ENCODE measurements at places on chromosomes 5 and 9.
A peak's percentile ranks its signal among the peaks of the same experiment; 100 is the strongest.

GRCh38 chr5:74258314-74258665 lies 382.2 kb downstream of the ENC1 start:
- ATAC-seq: no peak

GRCh38 chr5:145483212-145483611 lies 351.9 kb downstream of the PRELID2 start:
- ATAC-seq: no peak

DNA sequence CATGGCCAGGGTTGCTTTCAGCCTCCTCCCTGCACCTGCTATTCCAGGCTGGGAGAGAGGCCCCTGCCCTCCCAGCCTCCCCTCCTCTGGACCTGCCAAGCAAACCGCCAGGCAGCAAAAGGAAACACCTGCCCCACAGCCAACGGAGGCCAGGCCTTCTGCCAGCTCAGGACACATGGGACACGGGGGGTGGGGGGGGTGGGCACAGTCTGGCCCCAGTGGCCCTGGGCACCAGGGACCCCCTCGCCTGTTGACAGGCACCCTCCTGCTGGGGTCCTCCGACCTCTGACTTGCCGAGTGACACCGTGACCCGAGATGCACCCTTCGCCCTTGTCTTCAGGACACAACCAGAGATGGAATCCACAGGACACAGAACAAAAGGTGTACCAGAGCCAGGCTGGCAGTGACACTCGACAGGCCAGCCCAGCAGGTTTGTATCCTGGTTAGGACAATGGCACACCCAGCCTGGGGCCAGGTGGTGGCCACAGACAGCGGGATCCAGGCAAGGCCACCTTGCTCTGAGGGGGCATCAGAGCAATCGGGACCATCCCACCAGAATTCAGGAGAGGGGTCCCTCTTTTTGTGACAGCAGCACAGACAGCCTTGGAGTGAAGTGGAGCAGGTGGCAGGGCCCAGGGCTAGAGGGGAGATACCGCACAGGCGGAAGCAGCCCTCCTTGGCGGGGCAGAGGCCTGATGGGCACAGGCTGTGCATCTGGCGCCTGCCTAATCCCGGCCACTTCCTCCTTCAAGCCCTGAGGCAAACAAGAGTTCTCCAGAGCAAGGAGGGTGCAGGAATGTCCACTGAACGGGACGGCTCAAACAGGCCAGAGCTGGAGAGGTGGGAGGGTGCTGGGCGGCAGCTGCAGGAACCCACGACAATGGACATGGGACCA lies 1.3 kb upstream of the TMEM210 start:
- no peak for ATAC-seq

- ATAC-seq: no peak
Observed at GRCh38 chr5:122701640-122702523, 73.0 kb upstream of the SNX2 start.

- ATAC-seq: no peak
Observed at GRCh38 chr9:31185831-31186230, 1198.6 kb upstream of the ACO1 start.

GRCh38 chr5:144048259-144048856 lies 122.1 kb downstream of the YIPF5 start:
- ATAC-seq: no peak

DNA sequence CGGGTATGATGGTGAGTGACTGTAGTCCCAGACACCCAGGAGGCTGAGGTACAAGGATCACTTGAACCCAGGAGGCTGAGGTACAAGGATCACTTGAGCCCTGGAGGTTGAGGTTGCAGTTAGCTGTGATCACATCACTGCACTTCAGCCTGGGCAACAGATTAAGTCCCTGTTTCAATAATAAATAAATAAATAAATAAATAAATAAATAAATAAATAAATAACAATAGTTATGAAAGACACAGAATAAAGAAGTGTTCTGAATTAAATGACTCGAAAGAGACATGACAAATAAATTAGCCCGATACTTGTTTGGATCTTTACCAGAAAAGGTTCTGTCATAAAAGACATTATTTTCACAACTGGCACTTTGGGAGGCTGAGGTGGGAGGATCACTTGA lies 72.0 kb upstream of the SUSD1 start:
- ATAC-seq: no peak

DNA sequence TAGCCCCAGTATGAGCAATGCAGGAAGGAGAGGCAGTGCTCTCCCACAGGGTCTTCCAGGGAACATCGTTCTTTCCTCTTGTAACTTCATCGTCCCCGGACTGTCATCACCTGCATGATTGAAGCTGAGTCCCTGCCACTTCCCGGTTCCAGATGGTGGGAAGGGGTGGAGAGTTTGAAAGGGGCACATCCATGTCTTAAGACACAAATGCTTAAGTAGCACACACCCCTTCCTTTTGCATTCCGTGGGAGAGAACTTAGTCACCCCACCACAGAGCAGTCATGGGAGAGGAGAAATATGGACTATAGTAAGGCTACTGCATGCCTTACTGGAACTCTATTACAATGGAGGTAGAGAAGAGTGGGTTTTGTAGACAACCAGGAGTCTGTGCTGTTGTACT lies 165.3 kb upstream of the GAS1 start:
- no peak for ATAC-seq

DNA sequence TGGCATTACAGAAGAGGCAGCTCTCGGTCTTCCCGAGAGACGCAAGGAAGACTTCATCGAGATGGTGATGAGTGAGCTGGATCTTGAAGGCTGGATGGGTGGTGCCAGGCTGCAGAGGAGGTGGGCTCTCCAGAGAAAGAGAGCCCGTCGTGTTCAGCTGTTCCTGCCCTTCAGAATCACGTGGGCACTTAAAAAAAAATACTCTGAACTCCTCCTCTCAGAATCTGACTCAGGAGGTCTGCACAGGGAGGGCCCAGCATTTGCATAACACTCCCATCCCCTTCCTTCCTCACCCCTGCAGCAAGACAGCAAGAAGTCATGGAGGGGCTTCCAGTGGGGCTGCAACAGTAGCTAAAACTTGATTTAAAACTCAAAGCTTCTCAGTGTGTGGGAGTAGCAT lies 203.0 kb downstream of the ATPSCKMT start:
- ATAC-seq: no peak

- ATAC-seq: no peak
Observed at GRCh38 chr9:16387382-16387781, 483.1 kb downstream of the BNC2 start.

DNA sequence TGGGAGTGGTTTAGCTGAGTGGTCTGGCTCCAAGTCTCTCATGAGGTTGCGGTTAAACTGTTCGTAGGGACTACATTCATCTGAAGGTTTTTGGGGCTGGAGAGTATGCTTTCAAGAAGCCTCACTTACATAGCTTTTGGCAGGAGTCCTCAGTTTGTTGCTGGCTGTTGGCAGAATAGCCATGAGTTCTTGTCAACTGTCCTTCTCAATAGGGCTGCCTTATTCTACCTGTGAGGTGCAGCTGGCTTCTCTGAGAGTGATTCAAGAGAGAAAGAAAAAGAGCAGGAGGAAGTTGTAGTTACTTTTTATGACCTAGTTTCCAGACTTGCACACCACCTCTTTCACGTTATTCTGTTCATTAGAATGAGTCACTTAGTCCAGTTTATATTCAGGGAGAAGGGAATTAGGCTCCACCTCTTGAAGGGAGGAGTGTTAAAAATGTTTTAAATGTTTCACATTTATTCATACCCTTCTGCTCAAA lies 33.2 kb downstream of the YTHDC2 start:
- ATAC-seq: peak; percentile 41

GRCh38 chr5:53366245-53366644 lies 114.2 kb upstream of the FST start:
- no peak for ATAC-seq

- no peak for ATAC-seq
Observed at GRCh38 chr9:79568337-79569101, 3.2 kb upstream of the TLE4 start.

DNA sequence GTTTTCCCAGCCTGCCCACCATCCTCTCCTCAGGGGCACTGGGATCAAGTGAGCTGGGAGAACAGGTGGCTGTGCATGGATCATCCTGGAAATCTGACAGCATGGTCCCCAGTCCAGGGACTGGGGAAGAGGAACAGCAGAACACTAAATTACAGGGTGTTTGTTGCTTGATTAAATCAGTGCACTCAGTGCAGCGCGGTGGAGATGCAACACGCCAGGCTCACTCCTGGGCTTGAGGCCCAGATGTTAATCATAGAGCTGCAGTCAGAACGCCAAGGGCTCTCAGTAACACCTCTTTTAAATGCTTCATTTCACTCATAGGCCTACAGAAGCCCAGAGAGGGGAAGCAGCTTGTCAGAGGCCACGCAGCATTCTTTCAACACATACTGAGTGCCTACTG lies 14.2 kb upstream of the LARP1 start:
- ATAC-seq: peak; percentile 76

- ATAC-seq: no peak
Observed at GRCh38 chr5:131209506-131210150, 38.9 kb downstream of the LYRM7 start.

- ATAC-seq: no peak
Observed at GRCh38 chr5:172718527-172719114, 52.4 kb downstream of the DUSP1 start.

- no peak for ATAC-seq
Observed at GRCh38 chr5:87327998-87328397, 60.3 kb downstream of the RASA1 start.

DNA sequence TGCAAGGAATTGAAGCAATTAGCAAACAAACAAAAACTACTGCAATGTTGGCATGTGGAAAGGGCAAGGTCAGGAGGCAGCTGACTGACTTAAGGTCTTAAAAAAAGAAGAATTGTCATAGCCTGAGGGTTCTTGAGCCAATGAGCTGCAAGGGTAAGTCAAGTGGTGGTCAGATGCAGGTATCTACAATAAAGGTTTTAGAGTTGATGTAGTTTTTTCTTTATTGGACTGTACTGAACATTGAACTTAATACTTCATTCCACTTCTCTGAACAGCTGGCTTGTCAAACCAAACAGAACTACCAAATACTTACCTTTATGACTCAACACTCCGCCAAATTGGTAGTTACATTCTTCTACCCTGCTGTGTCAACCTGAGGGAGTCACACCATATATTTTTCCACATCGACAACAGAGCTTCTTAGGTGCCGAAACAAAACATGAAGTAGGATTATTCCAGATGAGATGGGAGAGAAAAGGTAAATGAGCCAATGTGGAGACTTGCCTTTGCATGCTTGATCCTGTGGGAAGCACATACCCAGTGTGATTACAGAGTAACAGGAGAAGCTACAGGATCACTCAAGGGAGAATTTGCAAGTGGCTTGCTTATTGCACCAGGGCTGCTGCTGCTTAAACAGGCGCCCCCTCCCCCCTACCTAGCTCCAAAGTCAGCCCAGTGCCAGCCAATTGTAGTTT lies 35.3 kb downstream of the EQTN start:
- ATAC-seq: no peak

DNA sequence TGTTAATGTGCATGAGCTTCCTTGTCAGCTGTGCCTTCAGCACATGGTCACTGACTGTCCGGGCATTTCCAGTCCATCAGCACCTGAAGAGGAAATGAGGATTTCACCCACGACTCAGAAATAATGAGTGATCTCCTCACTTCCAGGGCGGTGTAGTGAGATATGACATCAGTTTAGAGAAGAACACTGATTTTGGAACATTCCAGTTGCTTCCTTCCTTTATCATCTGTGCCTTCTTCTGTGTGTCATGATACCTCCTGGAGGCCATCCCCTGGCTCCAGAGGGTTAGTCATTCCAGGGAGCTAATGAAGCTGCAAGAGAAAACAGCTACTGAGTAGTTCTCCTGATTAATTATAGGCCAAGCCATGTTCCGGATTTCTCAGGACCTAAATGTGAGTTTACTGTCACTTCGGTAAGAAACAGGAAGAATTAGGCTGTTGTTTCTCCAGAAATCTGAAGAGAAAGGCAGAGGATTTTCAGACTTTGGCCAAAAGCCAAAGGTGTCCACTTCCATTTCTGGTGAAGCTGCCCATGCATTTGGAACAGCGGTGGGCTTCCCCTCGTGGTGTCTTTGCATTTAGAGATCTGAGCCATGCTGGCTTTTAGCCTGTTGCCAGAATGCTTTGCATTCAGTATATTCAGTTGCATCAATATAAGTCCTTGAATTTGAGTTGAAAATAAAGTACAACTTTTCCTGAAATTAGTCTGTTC lies 161.3 kb upstream of the OTULINL start:
- ATAC-seq: no peak

DNA sequence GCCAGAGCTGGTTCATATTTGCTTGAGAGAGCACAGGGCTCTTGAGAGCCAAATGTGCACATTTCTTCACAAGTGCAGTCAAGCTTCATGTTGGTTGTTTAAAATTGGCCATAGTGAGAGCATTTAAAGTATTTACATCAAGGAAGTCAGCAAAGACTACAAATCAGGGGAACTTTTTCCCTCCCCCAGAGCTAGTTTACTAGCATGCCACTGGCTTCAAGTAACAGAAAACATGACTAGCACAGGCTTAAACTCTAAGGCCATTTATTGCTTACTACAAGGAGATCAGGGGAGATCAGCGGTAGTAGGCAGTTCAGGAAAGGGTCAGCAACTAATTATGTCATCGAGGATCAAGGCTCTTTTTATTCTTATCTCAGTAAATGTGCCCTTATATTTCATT lies 11.0 kb upstream of the CCDC171 start:
- ATAC-seq: no peak

GRCh38 chr5:143362664-143363227 lies 40.7 kb downstream of the NR3C1 start:
- ATAC-seq: no peak

DNA sequence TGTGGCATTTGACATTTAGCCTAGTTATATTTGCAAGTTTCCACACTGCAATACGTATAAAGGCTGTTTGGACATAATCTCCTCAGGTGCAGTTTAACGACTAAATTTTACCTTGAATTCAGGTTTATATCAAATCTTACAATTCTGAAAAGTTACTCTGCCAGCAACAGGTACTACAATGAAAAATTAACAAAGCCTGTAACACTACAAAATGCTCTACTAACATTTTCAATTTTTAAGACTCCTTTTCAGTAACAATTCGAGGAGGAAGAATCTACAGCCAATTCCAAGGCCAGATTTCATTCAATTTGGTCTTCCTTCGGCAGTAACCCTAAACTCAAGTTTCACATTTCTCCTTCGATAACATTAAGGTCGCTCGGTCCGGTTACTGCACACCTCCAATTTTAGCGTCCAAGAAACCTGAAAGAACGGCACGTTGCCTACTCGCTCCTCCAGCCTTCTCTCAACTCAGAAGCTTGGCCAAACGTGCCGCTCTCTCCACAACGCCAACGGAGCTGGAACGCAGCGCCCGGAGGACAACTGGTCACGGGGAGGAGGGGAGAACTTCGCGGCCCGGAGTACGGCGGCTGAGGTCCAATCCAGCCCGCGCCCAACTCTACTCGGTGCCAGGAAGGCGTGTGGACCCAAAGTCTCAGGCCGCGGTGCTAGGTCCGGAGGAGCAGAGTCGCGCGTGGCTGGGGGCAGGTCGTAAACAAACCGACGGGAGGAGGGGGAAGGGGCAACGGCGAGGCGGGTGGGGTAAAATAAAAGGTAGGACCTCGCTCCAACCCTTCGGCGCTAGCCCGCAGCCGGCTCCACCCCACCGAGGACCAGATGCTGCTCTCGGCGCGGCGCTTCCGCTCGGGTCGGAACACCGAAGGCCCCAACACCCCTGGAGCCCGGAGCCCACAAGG lies 681 bp downstream of the FNIP1 start:
- ATAC-seq: peak; percentile 80

DNA sequence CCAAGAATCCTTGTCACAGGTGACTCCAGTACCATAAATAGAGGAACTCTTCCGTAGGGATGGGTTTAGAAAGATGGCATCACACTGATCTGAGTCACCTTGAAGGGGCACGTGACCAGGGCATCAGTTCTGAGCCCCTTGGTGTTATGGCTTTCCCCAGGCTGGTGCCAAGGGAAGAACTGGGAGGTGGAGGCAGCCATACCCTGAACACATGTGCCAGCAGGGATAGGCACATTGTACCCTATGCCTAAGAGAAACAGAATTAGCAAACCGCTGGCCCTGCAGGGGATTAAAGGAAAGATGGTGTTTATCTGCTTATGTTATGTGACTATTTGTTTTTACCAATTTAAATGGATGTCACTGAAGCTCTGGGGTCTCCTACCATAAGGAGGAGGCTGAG lies 196.2 kb downstream of the RGS3 start:
- ATAC-seq: no peak
